NCI-H526 (cell line): ENCODE measurements at places on chromosomes 2 and 18.

- DNase-seq = peak; percentile 41
Observed at GRCh38 chr18:3648200-3648599, 198.2 kb downstream of the TGIF1 start.

GRCh38 chr2:74856004-74856578, 22.2 kb downstream of the HK2 start:
- DNase-seq = no peak

DNA sequence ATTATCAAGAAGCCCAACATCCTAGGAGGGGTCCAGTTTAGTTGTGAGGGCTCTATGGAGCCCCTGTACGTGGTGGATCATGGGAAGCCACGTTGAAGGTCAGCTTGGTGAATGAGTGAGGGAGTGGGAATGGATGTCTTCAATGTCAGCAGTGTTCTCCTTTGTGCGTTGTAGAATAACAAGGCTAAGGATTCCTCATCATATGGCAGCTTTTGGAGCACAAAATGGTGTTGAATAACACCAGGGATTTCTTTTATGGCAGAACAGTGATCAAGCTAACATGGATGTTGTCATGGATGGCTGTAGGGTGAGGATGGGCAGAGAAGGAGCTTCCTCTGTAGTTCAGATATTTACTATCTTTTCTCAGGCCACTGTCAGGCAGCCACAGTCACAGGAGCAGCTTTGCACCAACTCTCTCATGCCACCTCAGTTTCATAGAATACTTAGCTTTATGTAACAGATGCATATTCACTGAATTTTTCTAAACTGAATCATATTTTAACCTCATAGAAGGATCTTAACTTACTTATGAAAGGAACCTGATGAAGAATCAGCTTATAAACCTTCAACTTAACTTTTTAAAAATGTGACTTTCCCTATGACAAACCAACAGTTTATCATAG, 284.5 kb upstream of the EPAS1 start:
- DNase-seq = no peak

DNA sequence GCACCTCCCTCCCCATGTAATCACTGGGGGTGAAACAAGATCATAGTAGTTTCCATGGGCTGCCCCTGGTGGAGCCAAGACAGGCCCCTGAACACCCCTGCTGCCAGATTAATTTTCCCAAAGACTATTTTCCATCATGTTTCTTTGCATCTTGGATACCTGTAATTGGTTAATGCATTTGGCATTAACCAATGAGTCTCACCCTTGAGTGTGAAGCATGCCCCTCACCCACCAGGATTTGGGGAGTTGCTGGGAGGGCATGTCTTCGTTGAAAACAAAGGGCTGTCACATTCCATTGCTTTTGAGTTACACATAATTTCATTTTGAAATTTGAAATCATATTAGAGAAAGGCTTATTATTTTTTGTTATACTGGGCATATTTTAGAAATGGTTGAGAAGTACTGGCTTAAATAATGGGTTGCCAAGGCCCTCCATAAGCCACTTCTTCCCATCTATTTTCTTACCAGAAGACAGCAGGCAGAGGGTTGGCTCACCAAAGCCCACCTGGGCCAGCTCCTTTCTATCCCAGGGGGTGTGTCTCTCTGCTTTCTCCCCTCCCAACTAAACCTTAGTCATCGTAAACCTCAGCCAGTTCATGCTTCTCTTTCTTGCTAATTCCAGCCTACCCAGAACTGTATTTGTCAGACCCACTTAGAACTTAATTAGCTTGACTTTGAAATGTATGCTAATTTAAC, 51.8 kb downstream of the ATIC start:
- no peak for DNase-seq

GRCh38 chr18:32271672-32272208, 81.9 kb downstream of the MEP1B start:
- no peak for DNase-seq

DNA sequence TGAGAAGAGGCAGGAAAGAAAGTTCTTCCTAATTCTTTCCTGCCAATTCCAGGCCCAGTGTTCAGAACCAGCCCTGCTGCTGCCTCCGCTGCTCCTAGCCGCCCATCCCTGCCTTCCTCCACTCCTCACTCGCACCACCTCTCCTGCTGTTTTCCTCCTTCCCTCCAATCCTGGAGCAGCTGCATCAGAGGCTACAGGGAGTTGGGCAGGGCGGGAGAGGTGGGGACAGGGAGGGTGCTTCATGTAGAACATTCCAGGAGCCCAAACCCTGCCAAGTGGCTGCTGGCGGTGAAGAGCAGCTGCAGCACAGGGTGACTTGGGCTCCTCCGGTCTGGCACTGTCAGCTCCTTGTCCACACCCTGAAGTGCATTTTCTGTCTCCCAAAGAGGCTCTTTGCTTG, 176.3 kb downstream of the TNS1 start:
- DNase-seq = no peak

DNA sequence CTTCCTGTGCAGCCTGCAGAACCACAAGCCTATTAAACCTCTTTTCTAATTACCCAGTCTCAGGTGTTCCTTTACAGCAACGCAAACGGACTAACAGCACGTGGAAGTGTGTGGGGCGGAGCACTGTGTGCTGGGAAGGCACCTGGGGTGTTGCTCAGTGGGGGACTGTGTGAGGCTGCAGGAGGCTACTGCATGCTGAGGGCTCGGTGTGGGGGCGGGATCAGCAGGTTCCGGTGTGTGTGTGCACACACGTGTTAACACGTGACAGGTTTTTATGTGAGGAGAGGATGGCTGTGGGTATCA, 58.9 kb downstream of the ANKMY1 start:
- no peak for DNase-seq
